ENCODE measurements at places on chromosomes 5 and 9. TPM values are rescaled to one million over a fixed set of nuclear protein-coding genes. Genes with fewer than 3 reads are reported as not detected.

CYLC2 gene
- total RNA-seq, result not detected

SEMA4D gene
- 6.4 TPM for total RNA-seq

ARHGEF37 gene
- total RNA-seq, result 1.3 TPM

NIPAL4 gene
- total RNA-seq, result 11.0 TPM

OR1Q1 gene
- total RNA-seq, result not detected

MARCOL gene
- total RNA-seq, result not detected

PCDHB8 gene
- total RNA-seq, result 0.25 TPM

RNF183 gene
- not detected for total RNA-seq

AIF1L gene
- 1.3 TPM for total RNA-seq

PCSK5 gene
- total RNA-seq, result 0.89 TPM

Data from A549 treated with DMSO at 1 μM for 4 hours (cell line).